ENCODE measurements at places on chromosomes 1 and 21. TPM values are rescaled to one million over a fixed set of nuclear protein-coding genes. Genes with fewer than 3 reads are reported as not detected.

CRYAA gene
- total RNA-seq, result not detected

TUFT1 gene
- 7.5 TPM for total RNA-seq

OR2G6 gene
- not detected for total RNA-seq

LCE2B gene
- not detected for total RNA-seq

SH3BGR gene
- 1.1 TPM for total RNA-seq

CD53 gene
- 241 TPM for total RNA-seq

S100A12 gene
- not detected for total RNA-seq

PRR9 gene
- total RNA-seq, result not detected

Measured in subcutaneous adipose tissue (tissue), 4 donors.